ENCODE measurements at places on chromosomes 6 and 20.

- no peaks in the 10 kb centered on the region for H3K4me1 ChIP-seq
- DNase-seq, result no peak
- no peak overlapping the region for H3K4me3 ChIP-seq
Measured at GRCh38 chr20:37576911-37577310, 49.2 kb upstream of the BLCAP start.

- no peak for DNase-seq
- H3K4me3 ChIP-seq, result no peak overlapping the region
- H3K4me1 ChIP-seq, result no peaks in the 10 kb centered on the region
- H3K27ac ChIP-seq, result no peak overlapping the region
- no peaks in the 10 kb centered on the region for H3K27me3 ChIP-seq
Measured at GRCh38 chr6:168507730-168508129, 66.7 kb downstream of the SMOC2 start.

DNA sequence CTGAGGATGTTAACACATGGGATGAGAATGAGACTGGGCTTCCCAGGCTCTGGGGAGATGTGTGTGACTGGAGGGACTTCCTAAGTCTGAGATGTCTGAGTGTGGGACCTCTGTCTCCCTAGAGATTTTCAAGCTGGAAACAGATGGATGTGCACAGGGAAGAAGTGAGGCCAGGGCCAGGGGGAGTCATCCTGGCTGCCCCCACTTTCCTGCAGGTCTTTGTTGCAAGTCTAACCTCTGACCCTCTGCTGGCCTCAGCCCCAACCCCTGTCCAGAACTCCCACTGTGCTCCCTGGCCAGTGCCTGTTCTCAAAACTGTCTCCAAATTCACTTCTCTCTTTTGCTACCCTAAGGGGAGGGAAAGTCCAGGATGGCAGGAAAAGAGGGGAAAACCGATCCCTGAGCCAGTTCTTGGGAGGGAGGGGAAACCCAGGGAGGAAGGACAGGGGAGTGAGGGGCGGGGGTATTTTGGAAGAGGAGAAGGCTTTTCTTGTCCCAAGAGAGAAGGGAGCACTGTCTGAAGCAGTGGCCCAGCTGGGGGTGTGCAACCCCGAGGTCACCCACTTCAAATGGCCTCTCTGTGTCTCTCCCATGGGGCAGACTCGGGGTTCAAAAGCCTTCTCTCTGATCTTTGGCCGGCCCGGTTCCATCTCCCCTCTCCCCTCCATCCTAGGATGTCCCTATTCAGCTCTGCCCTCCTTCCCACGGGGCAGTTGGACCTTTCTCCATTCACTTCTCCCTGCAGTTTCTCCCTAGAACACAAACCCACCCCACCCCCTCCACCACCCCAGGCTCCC, 3.1 kb downstream of the PPP1R18 start:
- peaks cover 32% of the 10 kb centered on the region for H3K4me1 ChIP-seq
- H3K27me3 ChIP-seq, result no peaks in the 10 kb centered on the region
- DNase-seq, result no peak
- H3K36me3 ChIP-seq, result no peaks in the 10 kb centered on the region
- H3K4me3 ChIP-seq, result peak overlapping the region; percentile 87

DNA sequence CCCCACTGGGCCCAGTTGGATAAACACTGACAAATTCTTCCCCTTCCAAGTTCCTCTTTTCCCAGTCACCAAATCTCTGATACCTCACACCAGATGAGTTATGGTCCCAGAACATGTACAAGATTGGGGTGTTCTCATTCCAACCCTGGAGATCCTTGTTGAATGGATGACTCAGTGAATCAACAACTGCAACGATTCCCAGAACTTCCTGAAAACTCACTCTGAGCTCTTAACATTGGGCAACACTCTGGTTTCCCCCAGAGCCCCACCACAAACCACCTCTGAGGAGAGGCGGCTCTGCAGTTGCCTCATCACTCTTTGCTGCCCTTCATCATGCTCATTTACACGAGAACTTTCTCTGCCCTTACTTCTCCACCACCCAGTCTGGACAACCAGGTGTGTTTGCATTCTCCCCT, 115.2 kb downstream of the MRPL14 start:
- no peaks in the 10 kb centered on the region for H3K4me1 ChIP-seq
- no peak for DNase-seq
- H3K27me3 ChIP-seq, result no peaks in the 10 kb centered on the region
- H3K4me3 ChIP-seq, result no peak overlapping the region

- no peak for DNase-seq
- no peak overlapping the region for H3K4me3 ChIP-seq
- no peaks in the 10 kb centered on the region for H3K36me3 ChIP-seq
- no peaks in the 10 kb centered on the region for H3K27me3 ChIP-seq
- peaks cover 10% of the 10 kb centered on the region for H3K4me1 ChIP-seq
Measured at GRCh38 chr20:37360391-37361115, 14.6 kb downstream of the SRC start.

- H3K27me3 ChIP-seq, result no peaks in the 10 kb centered on the region
- H3K4me3 ChIP-seq, result peak overlapping the region; percentile 67
- peak overlapping the region; percentile 82 for H3K27ac ChIP-seq
- no peak for DNase-seq
- H3K4me1 ChIP-seq, result peaks cover 15% of the 10 kb centered on the region
Measured at GRCh38 chr6:31826793-31827285, 699 bp upstream of the HSPA1B start.

DNA sequence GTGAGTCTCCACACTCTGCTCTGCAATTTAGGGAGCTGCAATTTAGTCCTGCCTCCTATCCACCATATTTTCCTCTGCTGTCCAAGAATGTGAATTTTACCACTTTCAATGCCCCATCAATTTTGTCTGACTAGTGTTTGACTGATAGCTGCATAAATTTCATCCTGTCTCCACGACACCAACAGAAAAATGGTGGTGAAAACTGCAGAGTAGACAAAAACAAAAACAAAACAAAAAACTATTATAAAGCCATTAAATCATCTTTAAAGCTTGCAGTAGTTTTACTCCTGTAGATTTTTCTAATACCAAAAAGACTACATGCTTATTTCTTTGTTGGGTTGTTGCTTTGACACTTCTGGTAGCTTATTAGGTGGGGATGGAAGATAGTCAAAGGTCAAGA, 322.0 kb downstream of the PAX1 start:
- no peaks in the 10 kb centered on the region for H3K4me1 ChIP-seq
- no peak overlapping the region for H3K27ac ChIP-seq
- DNase-seq, result no peak
- no peak overlapping the region for H3K4me3 ChIP-seq
- no peaks in the 10 kb centered on the region for H3K27me3 ChIP-seq

DNA sequence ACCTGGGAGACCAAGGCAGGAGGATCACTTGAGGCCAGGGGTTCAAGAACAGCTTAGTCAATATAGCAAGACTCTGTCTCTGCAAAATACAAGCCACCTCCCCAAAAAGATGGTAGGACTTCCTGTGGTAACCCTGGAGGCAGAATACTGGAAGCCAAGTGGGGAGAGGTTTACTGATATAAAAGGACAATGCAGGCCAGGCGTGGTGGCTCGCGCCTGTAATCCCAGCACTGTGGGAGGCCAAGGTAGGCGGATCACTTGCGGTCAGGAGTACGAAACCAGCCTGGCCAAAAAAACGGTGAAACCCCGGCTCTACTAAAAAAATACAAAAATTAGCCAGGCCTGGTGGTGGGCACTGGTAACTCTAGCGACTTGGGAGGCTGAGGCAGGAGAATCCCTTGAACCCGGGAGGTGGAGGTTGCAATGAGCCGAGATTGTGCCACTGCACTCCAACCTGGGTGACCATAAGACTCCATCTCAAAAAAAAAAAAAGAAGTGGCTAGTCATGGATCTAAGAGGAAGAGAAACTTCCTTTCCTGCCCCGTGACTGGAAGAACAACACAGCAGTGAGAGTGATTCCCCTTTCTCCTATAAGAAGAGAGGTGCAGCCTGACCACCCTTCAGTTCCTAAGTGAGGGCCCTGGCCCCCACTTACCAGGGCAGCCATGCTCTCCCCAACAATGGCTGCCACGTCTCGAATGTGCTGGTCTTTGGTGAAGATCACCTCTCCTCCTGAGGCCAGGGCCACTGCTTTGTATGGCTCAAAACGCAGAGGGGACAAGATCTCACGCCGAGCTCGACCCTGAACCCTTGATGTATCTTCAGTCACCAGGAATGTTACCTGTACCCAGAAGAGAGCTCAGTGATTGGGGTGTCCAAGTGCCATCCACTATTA, 6.2 kb downstream of the SAPCD1 start:
- no peak for DNase-seq
- H3K27ac ChIP-seq, result no peak overlapping the region
- H3K36me3 ChIP-seq, result no peaks in the 10 kb centered on the region
- H3K27me3 ChIP-seq, result no peaks in the 10 kb centered on the region
- no peak overlapping the region for H3K4me3 ChIP-seq

DNA sequence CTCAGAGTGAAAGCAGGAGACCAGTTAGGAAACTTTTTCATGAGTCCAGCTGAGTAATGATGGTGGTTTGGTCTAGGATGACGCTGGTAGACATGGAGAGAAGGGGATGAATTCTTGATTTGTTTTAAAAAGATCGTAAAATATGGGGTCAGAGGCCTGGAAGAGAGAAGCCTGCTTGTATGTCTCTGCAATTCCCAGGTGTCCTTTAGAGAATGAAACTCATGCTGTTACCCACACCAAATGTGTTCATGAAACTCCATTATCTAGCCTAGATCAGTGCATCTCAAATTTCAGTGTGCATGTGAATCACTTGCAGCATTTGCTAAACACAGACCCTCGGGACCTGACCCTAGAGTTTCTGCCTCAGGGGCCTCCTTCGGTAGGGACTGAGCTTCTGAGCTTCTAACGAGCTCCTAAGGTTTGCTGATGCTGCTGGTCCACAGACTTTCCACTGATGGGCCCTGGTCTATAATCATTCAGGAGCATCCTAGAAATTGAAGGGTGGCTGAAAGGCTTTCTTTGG, 302.0 kb upstream of the PLCB4 start:
- no peak for DNase-seq
- H3K27ac ChIP-seq, result no peak overlapping the region
- no peaks in the 10 kb centered on the region for H3K36me3 ChIP-seq
- no peaks in the 10 kb centered on the region for H3K27me3 ChIP-seq
- H3K4me3 ChIP-seq, result no peak overlapping the region

- H3K27me3 ChIP-seq, result no peaks in the 10 kb centered on the region
- H3K4me3 ChIP-seq, result peak overlapping the region; percentile 48
- H3K36me3 ChIP-seq, result no peaks in the 10 kb centered on the region
- peak; percentile 76 for DNase-seq
- peak overlapping the region; percentile 73 for H3K27ac ChIP-seq
Measured at GRCh38 chr6:12608016-12608860, 108.3 kb upstream of the PHACTR1 start.

- H3K36me3 ChIP-seq, result no peaks in the 10 kb centered on the region
- peaks cover 18% of the 10 kb centered on the region for H3K4me1 ChIP-seq
- H3K27ac ChIP-seq, result no peak overlapping the region
- no peak for DNase-seq
Measured at GRCh38 chr6:166999884-167000253, 672 bp downstream of the CEP43 start.

DNA sequence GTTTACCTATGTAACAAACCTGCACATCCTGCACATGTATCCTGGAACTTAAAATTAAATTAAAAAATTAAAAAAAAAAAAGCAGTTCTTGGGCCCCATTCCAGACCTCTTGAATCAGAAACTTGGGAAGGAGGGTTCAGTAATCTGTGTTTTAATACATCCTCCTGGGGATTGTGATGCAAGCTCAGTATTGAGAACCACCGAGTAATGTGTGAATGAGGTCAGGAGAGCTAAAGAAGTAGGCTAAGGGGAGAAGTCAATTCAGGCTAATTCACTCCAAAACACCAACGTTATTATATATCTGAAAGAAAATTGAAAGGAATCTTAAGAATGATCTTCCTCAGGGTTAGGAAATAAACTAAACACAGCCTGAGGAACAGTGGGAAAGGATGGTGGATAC, 120.4 kb downstream of the RNF144B start:
- H3K27me3 ChIP-seq, result no peaks in the 10 kb centered on the region
- no peak overlapping the region for H3K27ac ChIP-seq
- no peak for DNase-seq
- H3K4me1 ChIP-seq, result no peaks in the 10 kb centered on the region

DNA sequence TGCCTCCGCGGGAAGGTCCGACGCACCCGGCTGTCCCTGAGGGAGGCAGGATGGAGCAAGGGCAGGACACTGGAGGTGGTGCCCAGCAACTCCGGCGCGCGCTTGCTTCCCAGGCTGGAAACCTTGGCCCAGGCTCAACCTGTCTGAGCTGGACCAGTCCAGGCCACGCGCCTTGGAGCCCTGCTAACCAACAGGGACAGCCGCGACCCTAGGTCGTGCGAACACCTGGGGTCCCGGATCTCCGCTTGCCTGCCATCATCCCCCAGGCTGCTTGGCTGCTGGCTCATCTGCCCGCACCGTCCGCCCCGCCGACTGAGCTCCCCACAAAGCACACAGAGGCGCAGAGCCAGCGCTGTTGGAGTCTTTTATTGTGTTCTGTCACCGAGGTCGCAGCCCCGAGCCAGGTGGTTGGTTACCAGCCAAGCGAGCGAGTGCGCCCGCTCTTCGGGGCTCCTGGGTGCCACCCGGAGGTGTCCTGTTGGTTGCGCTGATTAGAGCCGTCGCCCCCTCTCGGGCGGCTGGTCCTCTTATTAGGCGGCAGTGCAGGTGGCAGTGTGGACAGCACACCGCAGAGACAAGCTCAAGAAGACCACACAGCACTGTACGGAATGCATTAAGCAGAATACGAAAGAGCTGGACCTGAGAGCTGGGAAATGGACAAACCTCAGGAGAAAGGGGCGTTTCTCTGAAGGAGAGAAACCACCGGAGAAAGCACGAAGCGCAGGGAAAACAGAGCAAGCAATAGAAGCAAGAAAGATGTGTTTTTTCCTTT, 3.8 kb downstream of the COL12A1 start:
- no peak overlapping the region for H3K27ac ChIP-seq
- 0 out of 2 replicates have a peak, but pooled peaks cover 4% of the 10 kb centered on the region for H3K4me1 ChIP-seq
- peaks cover 25% of the 10 kb centered on the region for H3K27me3 ChIP-seq

- no peaks in the 10 kb centered on the region for H3K27me3 ChIP-seq
- no peak for DNase-seq
- no peaks in the 10 kb centered on the region for H3K36me3 ChIP-seq
- peaks cover 7% of the 10 kb centered on the region for H3K4me1 ChIP-seq
- H3K27ac ChIP-seq, result no peak overlapping the region
Measured at GRCh38 chr20:4713401-4713800, 8.3 kb upstream of the PRND start.

GRCh38 chr6:119334535-119335264, 14.9 kb downstream of the MAN1A1 start:
- no peak overlapping the region for H3K4me3 ChIP-seq
- H3K36me3 ChIP-seq, result no peaks in the 10 kb centered on the region
- peaks cover 33% of the 10 kb centered on the region for H3K4me1 ChIP-seq
- no peaks in the 10 kb centered on the region for H3K27me3 ChIP-seq

GRCh38 chr20:45128099-45128498, 3.8 kb upstream of the WFDC12 start:
- H3K4me3 ChIP-seq, result no peak overlapping the region
- H3K4me1 ChIP-seq, result no peaks in the 10 kb centered on the region
- DNase-seq, result no peak
- H3K36me3 ChIP-seq, result no peaks in the 10 kb centered on the region
- H3K27ac ChIP-seq, result no peak overlapping the region

All from MM.1S (cell line).